ENCODE measurements at places on chromosomes 7 and 10. TPM values are rescaled to one million over a fixed set of nuclear protein-coding genes. Genes with fewer than 3 reads are reported as not detected.

The ASB10 gene
- not detected for total RNA-seq

The NUTM2A gene
- 0.46 TPM for total RNA-seq

The OR2A12 gene
- total RNA-seq, result not detected

The GJD4 gene
- total RNA-seq, result 0.10 TPM

The PTN gene
- total RNA-seq, result 13.2 TPM

The RNF32 gene
- 0.33 TPM for total RNA-seq

The TMEM236 gene
- total RNA-seq, result 0.07 TPM

The ZP3 gene
- 3.0 TPM for total RNA-seq

The ALDH18A1 gene
- total RNA-seq, result 183 TPM

The ATOH7 gene
- not detected for total RNA-seq

The AGAP9 gene
- total RNA-seq, result 4.0 TPM
